ENCODE measurements at places on chromosomes 1 and 21.

- DNase-seq = no peak
Measured at GRCh38 chr1:75529488-75529887, 81.4 kb downstream of the SLC44A5 start.

DNA sequence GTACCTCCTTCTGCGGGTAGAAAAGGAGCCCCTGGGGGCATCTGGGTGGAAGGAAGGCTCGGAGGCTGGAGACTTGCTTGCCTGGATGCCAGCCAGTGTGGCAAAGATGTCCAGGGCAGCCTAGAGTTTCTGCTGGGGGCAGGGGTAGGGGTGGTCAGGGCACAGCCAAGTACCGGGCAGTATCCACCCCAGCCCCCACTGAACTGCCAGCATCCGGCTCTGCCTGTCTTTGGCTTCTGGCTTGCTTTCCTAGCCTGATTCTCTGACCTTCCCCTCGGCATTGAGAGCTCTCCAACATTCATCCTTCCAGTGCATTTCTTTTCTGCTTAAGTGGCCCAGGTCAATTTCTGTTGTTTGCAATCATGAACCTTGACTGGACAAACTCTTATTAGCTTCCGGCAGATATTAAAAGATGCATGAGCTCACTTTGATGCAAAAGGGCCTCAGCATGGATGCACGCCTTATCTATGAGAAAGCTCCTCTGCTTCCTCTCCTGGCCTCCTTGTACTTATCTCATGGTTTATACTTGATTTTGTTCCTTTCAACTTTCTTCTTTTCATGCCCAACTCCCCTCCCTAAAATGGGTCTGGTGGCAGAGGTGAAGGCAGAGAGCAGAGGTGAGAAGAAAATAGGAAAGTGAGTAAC is 116.9 kb downstream of the HLCS start:
- no peak for DNase-seq

DNA sequence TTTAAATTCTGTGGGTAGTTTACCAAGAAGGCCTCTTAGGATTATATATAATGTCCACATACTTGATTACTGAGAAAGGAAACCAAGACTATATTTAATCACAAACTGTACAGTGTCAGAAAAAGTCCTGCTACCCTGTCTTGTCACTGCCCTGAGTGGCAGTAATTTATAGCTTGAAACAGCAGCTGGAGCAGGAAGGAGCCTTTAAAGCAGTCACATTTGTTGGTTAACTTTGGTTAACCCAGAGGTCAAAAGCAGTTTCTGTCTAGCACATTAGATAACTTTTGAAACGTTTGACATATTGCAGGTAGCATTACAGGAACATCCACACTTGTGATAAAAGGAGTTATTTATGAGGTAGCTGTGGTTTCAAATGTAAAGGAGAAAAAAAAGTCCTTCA is 161.7 kb downstream of the ROR1 start:
- DNase-seq = no peak

DNA sequence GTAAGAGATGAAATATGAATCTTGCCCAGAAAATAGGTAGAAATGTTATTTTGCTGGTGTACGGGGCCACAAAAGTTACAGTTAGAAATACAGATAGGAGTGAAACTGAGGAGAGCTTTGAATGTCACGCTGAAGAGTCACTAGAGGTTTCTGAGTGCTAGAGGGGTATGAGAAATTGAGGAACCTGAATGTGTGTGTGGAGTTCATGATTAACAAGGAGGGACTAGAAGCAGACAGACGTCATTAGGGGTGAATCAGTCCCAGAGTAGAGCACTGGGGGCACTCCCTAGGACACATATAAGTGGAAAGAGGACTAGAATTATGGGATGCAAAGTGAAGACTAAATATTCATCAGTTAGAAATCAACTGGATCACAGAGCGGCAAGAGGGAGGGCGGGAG is 188.9 kb upstream of the MAP1LC3C start:
- DNase-seq = no peak

DNA sequence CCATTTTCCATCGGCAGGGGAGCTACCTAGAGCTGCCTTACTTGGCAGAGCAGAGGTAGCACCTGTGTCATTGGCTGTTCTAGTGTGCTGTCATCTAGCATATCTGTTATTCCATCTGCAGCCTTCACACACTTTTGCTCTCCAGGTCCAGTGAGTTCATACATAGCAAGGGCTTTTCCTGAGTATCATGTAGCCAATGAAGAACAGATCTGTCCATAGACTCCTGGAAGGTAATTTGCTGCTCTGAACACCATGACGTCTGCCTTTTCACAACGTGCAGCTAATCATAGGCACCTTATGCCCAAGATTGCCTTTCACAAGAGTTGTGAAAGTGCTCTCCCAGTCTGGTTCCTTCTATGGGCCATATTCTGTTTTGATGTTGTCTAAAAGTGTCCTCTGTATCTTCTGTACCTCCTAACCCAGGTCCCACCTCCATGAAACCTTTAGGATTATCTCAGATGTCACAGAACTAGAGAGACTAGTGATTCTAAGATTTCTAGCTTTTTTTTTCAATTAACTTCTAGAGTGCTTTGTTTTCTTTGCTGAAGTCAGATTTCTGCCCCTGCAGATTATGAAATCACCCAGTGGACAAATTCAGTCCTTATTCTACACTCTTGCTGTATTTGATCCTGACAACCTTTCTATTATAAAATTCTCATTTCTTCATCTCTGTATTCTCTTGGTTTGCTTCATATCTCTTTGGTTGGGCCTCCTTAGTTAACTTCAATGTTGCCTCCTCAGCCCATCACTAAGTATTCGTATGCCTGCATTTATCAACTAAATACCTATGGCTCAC is 134.8 kb downstream of the PBX1 start:
- no peak for DNase-seq

DNA sequence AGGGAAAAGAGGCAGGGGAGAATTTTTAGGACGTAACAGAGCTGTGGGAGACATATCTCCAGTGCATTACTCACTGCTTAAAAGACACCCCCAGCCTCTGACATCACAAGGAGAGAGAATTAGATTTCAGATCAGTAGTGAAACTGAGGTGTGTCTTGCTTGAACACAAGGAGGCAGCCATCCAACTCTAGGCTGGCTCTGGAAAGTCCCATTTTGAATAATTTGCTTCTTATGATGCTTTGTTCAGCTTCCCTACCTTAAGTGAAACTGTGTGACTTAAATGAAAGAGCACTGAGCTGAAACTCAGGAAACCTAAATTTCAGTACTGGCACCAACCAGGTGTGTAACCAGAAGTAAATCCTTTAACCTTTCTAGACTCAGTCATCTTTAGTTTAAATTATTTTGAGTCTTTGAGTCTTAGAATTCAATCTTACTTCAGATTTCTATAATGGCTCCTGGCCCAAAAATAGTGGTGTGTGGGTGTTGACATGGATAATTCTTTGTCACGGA is 251.6 kb upstream of the SGIP1 start:
- DNase-seq = no peak

- DNase-seq = no peak
Measured at GRCh38 chr1:157996433-157996832, 3.0 kb downstream of the KIRREL1 start.

DNA sequence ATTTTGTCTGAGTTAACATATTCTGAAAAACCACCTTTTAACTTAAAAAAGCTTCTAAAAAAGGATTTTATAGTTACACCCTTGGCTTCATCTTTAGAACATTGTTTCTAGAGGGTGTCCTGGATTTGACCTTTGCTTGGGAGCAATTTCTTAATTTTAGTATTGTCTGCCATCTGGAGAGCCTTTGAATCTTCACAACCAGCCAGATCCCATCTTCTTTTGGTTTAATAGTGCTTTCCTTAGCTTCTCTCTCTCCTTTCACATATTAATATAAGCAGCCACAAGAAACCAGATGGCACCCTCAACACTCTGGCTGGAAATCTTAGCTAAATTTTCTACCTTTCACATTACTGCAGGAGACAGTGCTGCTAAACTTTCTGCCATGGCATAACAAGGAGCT is 76.5 kb upstream of the TSPAN2 start:
- DNase-seq = no peak

GRCh38 chr1:18926315-18927081 is 24.1 kb upstream of the ALDH4A1 start:
- no peak for DNase-seq

GRCh38 chr1:69139007-69139406 is 428.7 kb upstream of the LRRC7 start:
- DNase-seq = no peak

DNA sequence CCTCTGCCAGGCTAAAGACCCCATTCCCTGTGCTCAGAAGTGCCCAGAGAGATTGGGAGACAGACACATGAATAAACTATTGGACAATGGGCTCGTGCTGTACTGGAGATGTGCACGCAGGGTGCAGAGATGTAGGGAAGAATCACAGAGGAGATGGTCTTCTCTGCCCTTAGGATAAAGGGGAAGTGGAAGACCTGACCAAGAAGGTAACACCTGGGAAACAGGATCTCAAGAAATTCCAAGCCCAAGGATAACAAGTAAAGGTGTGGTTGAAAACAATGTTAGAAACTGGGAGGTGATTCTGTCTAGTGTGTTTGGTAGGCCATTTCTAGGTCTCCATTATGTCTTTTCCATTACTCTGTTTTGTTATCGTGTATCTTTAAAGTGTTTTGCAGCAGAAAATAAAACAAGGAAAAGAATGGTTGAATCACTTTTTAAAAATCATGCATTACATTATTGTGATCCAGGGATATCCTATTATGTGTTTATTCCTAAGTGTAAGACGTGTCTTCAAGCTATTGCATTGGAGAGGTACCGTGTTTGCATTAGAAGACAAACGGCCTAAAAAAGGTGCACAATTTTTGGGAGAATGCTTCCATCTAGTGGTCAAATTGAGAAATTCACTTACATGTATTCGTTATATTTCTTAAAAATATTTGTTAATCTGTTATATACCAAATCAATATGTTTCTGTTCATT is 40.8 kb upstream of the KCTD3 start:
- DNase-seq = no peak

GRCh38 chr1:12251442-12251841 is 21.6 kb downstream of the VPS13D start:
- DNase-seq = no peak

DNA sequence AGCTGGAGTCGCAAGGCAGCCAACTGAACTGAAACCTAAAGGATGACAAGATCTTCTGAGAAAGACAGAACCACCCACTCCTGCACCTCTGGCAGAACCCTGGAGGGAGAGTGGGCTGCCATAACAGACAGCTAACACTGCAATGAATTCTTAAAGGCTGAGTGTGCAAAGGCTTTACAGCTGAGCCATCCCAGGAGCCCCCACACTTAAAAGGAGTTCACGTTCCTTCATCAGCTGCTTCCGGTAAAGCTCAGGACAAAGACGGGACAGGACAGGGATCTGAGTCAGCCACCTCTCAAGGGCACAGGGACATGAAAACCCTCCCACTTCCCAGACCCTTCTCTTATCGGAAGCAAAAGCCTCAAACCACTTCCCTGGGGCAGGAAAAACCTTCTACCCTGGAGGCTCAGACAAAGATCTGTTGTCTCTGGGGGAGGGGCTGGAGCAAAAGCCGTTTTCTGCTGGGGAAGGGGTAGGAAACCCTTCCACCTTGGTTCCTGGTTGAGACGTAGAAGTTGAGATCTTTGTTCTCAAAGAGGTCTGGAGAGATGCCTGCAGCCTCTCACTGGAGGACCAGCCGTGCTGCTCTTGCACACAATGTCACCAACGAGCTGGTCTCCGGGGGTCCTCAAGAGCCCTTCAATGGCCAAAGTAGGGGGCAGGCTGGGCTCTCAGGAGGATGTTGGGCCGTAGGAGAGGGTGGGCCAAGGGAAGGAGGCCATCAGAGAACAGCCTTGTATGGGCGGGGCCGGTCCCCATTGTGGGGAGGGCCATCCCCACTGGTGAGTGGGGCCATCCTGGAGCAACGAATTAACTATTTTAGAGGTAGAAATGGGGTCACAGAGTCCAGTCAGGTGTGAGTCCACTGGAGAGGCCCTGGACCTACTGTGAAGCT is 452.4 kb downstream of the PTPRU start:
- DNase-seq = peak; percentile 40

DNA sequence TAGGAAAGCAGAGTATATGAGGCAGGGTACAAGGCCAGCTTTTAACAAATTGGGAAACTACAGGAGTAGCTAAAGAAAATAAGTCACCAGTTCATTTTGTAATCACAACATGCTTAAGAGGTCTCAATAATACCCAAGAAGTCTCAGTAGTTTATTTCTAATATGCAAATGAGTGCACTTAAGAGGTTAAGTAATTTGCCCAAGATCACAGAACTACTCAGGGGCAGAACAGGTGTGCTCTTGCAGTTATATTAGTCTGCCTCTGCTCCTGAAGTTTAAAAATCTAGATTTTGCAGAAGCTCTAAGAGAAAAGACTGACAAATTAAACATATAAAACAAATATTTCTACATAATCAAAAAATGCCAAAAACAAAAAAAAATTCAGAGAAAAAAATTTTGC is 6.9 kb downstream of the EPS15 start:
- no peak for DNase-seq

- no peak for DNase-seq
Measured at GRCh38 chr1:66283622-66284041, 250.3 kb upstream of the SGIP1 start.

GRCh38 chr1:1292442-1292779 is 12.2 kb downstream of the SCNN1D start:
- no peak for DNase-seq

GRCh38 chr1:235011599-235012435 is 116.8 kb downstream of the TOMM20 start:
- no peak for DNase-seq

DNA sequence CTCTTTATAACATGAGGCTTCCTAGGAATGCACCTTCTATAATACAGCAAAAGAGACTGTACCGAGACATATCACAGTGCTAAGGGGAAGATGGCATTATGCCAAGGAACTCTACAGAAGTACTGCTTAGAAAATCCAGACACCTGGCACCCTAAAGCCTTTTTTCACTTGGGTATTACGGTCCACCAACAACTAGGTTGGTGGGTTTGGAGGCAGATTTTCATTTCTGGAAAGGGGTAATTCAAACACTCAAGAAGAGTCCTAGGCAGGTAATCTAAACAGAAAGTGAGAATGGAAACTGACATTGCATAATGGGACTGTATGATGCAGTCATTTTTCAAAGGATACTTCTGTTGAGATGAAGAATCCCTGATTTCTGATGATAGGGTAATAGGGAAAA is 19.6 kb downstream of the SCMH1 start:
- DNase-seq = no peak

DNA sequence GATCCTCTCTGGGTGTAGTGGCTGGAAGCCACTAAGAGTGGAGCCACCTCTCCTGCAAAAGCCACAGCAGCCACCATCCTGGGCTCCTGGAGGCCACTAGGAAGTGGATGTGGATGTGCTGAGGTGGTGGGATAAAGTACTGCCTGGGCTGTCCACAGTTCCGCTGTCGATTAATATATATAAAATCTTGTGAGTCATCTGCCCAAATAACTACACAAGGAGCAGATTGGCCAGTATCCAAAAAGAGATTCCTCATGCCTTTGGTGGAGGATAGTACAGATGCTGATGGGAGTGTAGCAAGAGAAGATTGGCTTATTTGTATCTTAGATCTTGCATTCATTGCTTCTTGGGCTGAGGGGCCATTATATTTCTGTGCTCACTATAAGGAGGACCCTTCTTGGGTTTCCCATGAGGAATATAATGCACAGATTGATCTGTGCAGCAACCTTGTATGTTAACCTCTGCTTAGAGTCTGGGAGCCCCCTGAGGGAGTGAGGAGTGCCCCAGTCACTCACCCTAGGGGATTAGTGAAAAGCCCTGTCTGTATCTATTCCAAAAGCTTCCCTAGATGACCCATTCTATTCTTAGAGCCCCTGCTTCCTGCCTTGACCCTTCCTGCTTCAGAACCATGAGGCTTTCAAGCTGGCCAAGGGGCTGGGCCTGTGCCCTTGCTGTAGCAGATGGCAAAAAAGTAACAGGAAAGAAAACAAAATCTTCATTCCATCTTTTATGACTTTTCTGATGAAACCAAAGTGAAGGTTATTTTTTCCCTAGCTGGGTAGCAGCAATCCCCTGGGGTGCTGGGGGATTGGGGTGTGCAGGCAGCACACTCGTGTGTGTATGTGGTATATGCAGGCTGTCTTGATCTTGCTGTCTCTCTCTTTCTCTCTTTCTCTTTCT is 31.7 kb downstream of the RCSD1 start:
- DNase-seq = no peak

All from right forelimb (tissue), 1 donor.